Activated T-helper 2 cell treated with anti-CD3 and anti-CD28 coated beads, Interferon-gamma antibody, Interleukin-2, Interleukin-4, amounts not matched to agents 10 μg/mL and 5 μg/mL and 100 μg/mL, durations not matched to agents 14 hours and 24 hours and 36 hours (primary cell): ENCODE measurements at places on chromosomes 4 and X.

GRCh38 chr4:153771046-153771445 is 11.2 kb upstream of the RNF175 start:
- DNase-seq: no peak

- DNase-seq: no peak
Measured at GRCh38 chr4:24569662-24570061, 14.7 kb downstream of the DHX15 start.

DNA sequence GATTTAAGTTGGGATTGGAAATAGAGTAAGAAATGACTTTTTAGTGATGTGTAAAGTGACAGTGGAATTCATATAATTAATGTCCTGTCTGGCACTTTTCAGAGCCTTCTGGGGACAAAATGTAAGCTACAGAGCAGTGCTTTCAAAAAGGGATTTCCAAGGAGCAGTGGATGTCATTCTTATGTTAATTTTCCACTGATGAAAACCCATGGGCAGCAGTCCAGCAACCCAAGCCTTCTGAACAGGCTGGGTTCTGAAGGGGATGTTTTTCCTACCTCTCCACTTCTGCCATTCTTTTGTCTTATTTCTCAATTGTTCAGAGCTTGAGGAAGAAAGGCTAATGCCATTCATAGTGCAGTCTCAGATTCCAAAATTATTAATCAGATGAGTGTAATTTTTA is 717.6 kb upstream of the HS3ST1 start:
- DNase-seq: no peak

DNA sequence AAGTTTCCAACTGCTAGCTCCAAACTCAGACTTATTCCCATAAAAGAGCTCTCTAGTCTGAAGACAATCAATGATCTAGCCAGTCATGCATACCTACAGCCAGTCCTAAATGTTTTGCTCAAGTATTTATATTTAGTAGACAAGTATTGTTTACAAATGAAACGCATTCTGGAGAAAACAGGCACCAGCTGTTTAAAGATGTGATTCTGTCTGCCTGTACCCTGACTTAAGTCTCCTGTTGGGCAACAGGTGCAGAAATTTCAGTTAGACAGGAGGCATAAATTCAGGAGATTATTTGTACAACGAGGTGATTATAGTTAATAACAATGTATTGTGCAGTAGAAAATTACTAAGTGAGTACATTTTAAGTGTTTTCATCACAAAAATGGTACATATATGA is 28.9 kb downstream of the LNX1 start:
- DNase-seq: no peak

DNA sequence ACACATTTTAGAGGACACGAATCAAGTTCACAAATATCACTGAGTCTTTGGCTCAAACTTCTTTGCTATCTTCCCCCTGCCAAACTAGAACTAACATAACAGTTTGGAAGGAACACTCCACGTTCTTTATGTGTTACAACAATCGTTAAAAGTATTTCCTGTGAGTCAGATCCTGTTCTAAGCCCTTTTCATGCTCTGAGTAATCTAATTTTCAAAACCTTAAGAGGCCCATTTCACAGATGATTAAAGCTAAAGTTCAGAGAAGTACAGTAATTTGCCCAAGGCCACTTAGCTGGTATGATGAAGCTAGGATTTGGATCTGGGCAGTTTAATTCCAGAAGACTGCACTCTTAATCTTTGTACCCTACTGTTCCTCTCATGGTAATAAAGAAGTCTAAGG is 854.4 kb upstream of the INTU start:
- DNase-seq: no peak

- DNase-seq: no peak
Measured at GRCh38 chrX:152632445-152633097, 5.1 kb upstream of the GABRQ start.

DNA sequence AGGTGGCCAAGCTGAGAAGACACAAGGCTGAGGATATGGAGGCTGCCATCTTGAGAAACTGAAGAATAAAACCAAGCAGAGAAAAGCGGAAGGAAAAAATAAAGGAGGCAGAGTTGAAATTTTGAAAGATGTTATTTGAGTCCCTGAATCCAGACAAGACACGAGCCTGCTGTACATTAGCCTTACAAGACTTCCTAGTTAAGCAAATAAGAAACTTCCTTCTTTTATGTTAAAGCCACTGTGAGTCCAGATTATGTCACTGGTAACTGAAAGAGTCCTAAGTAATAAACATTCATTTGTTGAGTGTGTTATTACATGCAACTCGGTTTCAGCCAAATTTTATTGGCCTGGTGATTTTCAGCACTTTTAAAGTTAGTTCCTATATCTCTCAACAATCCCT is 30.4 kb downstream of the DRD5 start:
- no peak for DNase-seq

DNA sequence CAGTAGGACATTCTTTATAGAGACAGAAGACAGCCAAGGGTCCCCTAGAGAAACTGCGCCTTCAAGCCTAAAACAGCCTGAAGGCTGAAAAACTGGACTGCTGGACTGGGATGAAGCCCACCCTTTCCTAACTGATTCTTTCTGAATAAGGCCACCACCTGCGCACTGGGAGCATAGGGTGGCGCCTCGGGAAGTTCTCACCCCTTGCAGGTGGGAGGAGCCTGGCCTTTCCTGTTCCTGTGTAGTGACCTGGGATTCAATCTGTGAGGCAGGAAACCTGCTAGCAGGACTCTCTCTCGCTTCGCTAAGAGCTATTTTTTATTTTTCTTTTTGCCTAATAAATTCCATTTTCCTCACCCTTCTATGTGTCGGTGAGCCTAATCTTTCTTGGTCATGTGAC is 61.8 kb upstream of the KLHL13 start:
- no peak for DNase-seq

DNA sequence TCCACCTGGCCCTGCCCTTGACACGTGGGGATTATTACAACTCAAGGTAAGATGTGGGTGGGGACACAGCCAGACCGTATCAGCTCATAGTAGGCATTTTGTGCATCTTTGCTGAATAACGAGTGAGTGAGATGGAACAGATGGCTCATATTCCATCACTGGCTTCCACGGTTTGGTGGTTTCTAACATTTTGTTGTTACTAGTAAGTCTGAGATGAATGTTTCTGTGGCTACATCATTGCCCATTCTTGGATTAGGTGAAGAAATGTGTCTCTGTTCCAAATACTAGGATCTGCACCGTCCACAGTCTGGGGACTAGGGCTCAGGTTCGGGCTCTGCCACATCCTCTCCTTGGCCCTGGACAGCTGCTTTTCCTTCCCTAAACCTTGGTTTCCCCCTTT is 3.6 kb downstream of the ABLIM2 start:
- DNase-seq: no peak

DNA sequence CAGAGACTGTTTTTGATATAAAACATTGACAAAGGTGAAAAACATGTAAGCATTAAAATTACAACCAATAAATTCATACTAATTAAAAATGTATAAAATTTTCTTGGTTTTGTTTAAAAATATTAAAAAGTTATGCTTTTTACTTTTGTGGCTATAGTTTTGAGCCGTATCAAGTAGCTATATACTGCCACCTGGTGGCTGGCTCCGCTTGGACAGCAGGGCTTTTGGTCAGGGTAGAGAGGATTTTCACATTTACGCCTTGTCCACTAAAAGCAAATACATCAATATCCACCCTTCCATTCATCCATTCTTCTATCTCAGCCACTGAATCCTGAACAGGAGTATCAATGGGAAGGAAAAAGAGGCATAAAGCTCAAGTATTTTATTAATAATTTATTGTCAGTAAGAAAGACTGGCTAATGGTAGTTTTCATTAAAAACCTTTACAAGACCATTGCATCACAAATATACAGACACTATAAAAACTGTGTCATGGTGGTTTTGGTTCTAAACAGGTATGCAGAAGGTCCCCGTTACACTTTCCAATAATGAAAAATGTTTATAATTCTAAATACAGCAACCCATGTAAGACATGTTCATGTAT is 32.1 kb upstream of the MTNR1A start:
- DNase-seq: peak; percentile 23
